GM23338 (cell line): ENCODE measurements at places on chromosomes 2 and 18.

GRCh38 chr2:105261061-105261460 lies 19.5 kb downstream of the GPR45 start:
- DNase-seq, result no peak

DNA sequence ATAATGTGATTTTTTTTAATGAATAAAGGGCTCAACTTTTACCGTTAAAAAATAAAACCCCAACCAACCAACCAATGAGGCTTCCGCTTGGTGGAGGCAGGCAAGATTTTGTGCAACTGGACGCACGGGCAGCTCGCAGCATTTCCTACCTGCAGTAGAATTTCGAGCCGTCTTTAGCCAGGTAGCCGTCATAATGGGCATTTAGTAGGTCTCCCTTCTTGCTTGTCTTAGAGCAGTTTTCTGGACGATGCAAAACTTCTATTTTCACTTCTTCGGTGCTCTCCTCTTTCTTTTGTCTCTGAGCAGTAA lies 316 bp downstream of the FKBP7 start:
- DNase-seq, result peak; percentile 21

- DNase-seq, result no peak
Observed at GRCh38 chr2:219719521-219719920, 92.1 kb downstream of the SLC4A3 start.

- DNase-seq, result no peak
Observed at GRCh38 chr18:24003903-24004640, 10.5 kb upstream of the TTC39C start.

DNA sequence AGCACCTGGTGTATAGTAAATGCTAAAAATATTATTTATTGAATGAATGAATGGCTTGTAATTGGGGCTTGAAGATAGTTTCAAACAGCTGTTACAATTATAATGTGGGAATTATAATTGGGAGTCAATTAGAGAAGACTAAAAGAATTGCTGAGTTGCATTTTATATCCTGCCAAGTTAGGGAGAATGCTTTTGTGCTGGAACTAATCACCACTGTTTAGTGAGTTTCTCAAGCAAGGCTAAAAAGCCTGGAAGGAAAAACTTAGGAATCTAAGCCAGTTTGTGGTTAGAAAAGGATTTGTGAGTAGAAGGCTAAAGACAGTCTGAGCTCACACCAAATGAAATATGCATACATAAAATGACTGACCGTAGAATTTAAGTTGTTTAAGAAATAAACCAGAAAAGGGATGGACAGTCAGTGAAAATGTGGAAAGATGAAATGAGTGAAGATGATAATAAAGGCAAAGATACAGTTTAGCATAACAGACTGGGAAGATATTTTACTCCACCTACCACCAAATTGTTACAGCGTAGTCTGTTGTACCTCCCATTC lies 647.7 kb upstream of the FSHR start:
- no peak for DNase-seq
